ENCODE measurements at places on chromosomes 3 and 15.
A peak's percentile ranks its signal among the peaks of the same experiment; 100 is the strongest.

GRCh38 chr3:126607214-126607908, 47.6 kb downstream of the TXNRD3 start:
- DNase-seq: no peak

DNA sequence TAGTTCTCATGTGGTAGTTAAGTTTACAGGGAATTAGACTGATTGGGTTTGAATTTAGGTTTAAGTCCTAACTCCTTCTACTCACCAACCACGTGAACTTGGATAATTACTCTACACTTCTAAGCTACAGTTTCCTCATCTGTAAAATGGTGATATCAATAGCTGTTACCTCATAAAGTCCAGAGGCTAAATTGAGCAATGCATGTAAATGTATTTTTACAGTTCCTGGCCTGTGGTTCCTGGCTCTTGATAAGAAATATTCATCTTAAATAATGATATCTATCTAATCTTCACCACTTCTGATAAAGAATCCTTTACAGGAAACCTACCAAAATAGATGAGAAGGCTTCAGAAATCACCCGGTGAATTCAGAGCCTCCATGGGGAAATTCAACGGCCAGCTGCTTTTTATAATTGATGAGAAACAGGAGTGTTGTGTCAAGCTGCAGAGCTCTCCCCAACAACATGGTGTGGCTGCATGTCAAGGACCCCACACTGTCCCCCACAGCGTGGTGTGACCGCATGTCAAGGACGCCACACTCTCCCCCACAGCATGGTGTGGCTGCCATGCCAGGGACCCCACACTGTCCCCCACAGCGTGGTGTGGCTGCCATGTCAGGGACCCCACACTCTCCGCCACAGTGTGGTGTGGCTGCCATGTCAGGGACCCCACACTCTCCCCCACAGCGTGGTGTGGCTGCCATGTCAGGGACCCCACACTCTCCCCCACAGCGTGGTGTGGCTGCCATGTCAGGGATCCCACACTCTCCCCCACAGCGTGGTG, 80.8 kb upstream of the PEX5L start:
- no peak for DNase-seq

DNA sequence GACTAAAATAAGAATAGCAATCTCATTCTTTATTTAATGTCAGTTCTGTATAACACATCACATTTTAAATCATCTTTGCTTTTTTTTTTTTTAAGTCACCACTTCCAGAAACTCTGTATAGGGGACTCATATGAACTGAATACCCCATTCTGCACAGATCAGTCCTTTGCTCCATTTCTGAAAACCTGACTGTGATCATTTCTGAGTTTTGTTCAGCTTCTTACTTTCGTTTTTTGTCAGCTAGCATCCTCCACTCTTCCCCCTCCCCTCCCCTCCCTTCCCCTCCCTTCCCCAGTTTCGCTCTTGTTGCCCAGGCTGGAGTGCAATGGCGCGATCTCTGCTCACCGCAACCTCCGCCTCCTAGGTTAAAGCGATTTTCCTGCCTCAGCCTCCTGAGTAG, 49.8 kb upstream of the SGO1 start:
- DNase-seq: no peak

DNA sequence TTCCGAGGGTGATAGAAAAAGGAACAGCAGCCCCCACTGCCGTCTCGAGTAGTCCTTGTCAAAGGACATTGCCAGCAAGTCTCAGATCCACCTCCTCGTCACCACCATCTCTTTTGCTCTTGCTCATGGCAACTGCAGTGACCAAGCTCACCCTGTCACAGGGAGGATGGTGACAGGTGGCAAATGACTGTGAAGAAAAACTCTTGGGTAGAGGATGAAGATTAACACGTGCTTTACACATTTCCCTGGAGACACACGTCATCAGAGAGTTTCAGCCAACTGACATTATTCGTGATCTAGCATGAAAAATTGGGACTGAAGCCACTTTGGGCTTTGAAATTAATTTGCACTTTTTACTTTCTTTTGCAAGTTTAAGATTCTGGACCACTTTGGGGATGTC, 174.3 kb downstream of the EBLN2 start:
- DNase-seq: no peak

DNA sequence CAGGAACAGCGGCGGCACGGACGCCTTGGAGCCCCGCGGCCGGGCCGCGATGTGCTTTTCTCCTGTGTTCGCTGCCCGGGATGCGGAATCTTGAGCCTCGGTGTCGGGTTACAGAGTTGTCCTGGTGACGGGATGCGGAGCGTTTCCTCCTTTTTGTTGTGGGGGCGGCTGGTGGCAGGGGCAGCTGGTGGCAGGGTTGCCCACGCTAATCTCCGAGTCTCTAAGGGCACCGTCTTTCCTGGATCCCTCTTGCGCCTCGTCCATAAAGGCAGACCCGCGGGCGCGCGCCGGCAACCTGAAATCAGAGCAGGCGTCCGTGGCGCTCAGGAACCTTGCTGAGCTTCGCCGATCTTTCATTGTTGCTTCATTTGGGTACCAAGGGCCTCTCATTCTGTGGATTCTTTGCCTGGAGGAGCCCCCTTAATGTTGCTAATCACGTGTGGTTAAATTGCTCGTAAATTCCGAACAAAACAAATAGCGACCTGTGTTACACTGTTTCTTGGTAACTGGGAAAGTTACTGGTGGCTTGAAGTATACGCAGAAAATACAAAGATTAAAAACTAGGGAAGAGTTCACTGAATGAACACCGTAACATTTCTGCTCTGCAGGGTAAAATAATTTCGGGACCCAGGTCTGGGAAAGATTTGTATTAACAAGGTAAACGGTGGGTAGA, 844 bp upstream of the PFN2 start:
- DNase-seq: peak; percentile 36

DNA sequence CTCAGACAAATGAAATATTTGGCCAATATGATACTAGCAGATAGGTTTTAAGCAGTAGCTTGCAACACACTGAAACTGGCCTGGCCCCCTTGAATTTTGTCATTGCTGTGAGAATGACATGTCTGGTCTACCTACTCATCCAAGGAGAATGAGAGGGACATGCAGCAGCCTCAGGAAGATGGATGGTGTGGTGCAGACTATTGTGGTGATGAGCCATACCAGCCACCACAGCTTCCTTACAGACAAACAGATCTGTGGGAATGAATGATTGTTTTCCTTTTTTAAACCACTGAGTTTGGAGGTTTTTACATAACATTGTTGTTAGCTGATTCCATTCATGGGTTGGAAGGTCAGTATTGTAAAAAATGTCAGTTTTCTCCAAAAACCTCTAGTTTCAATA, 133.7 kb upstream of the POU1F1 start:
- DNase-seq: no peak

DNA sequence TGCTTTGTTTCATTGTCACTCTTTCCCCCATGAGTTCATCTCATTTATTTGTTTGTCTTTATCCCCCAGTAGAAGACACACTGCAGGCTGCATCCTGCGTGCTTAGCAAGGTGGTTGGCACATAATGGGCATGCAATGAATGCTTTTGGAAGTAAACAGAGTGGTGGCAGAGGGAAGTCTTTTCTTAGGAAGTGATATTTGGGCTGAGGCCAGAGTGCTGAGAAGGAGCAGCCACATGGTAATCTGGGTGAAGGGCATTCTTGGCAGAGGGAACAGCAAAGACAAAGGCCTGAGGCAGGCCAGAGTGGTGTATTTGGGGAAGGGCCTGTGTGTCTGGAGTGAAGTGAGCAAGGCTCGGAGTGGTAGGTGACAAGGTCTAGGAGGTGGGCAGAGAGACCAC, 17.7 kb upstream of the ADAMTS7 start:
- DNase-seq: no peak
